ENCODE measurements at places on chromosomes 4 and X.

GRCh38 chr4:101104312-101105052, 242.8 kb downstream of the PPP3CA start:
- no peak for DNase-seq

- no peak for DNase-seq
These were observed 82.8 kb upstream of the AMELX start for GRCh38 chrX:11210415-11210801.

- DNase-seq, result peak; percentile 83
These were observed 76.8 kb downstream of the RTL5 start for GRCh38 chrX:72054779-72055489.

GRCh38 chrX:103635436-103635835, 6.7 kb downstream of the TCEAL1 start:
- no peak for DNase-seq

- DNase-seq, result no peak
These were observed 54.1 kb upstream of the AP1S2 start for GRCh38 chrX:15908603-15909290.

- no peak for DNase-seq
These were observed 17.0 kb downstream of the ENOX2 start for GRCh38 chrX:130885996-130886395.

DNA sequence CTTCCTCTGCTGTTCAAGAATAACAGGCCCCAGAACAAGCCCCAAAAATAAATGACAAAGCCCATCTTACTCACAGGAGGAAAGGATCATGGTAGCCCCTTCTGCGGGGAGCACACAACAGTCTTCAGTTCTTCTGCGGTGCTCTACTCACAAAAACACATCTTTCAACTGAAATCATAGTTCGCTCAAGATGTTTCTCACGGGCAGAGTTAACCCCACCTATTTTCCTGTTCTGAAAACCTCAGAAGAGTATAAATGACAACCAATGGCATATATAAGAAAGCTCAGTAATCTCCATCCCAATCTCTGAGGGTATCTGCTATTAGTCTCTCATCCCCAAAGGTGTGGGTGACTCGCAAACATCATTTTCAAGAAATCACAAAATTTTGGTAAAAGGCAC, at the start of gene TXK:
Gene TXK (minus strand): TSS at position 170 of the 400 bp plus-strand sequence. CDS start 80 bp downstream, at position 90.
- DNase-seq, result no peak

GRCh38 chr4:123747016-123747415, 350.4 kb downstream of the SPRY1 start:
- no peak for DNase-seq

GRCh38 chr4:127648061-127648460, 15.3 kb downstream of the INTU start:
- DNase-seq, result no peak
